ENCODE measurements at places on chromosomes 16 and 17.
A peak's percentile ranks its signal among the peaks of the same experiment; 100 is the strongest.

- peak; percentile 62 for DNase-seq
These were observed 690 bp downstream of the PITPNC1 start for GRCh38 chr17:67377488-67378453.

- DNase-seq: no peak
These were observed 24.5 kb downstream of the BEAN1 start for GRCh38 chr16:66451548-66451947.

GRCh38 chr17:72068643-72069042, 52.2 kb upstream of the SOX9 start:
- DNase-seq: no peak

- DNase-seq: no peak
These were observed 5.0 kb upstream of the TNFRSF13B start for GRCh38 chr17:16976725-16977550.

DNA sequence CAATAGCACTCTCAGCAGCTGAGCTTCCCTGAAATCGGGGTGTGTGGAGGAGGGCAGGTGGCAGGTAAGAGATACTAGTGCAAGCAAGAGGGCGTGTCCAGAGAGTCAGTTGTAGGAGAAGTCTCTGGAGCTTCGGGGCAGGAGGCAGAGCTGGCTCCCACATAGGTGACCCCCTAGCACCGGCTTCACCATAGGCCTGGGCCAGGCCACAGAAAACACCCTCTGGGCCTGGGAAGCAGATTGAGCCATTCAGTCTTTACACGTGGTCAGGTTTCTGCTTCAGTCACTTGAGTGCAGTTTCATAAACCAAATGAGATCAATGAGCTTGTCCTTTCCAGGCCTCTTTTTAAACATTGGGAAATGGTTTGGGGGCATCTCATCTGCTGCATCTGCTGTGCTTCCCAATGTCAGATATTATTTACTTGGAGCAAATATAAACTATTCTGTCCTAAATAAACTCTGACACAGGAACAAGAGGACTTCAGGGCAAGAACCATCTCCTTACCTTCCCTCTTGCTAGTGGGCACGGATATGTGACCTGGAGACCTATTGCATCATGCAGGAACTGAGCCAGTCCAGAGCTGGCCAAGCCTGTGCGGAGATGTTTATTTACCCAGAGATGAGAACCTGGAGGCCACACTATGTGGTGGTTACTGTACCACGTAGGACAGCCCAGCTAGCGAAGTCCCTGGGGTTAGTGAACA, 16.1 kb downstream of the CCR7 start:
- DNase-seq: no peak

DNA sequence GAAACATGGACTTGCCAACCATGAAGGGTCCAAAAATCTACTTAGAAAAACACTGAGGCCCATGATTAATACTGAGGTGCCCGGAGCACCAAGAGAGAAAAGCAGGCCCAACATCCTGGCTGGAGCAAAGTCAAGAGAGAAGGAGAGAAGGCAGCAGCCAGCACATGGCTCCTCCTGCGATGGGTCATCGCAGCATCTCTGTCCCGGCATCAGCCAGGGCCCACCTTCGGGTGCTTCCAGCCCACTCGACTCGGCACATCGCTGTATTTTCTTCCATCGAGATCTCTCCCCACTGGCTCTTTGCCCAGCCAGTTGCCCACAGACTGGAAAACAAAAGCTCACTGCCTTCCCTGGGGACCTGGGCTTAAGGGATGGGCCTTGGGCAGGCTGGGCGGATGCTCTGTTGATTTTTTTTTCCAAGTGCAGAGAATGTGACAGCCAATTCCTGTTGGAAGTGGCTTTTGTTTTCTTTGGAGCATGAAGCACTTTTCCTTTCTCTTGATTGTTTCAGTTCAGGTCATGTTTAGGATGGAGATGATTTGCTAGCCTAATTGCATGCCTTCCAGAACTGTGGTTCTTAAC, 58.1 kb downstream of the CYB5B start:
- DNase-seq: no peak

- no peak for DNase-seq
These were observed 25.5 kb upstream of the PMP22 start for GRCh38 chr17:15290605-15291004.

DNA sequence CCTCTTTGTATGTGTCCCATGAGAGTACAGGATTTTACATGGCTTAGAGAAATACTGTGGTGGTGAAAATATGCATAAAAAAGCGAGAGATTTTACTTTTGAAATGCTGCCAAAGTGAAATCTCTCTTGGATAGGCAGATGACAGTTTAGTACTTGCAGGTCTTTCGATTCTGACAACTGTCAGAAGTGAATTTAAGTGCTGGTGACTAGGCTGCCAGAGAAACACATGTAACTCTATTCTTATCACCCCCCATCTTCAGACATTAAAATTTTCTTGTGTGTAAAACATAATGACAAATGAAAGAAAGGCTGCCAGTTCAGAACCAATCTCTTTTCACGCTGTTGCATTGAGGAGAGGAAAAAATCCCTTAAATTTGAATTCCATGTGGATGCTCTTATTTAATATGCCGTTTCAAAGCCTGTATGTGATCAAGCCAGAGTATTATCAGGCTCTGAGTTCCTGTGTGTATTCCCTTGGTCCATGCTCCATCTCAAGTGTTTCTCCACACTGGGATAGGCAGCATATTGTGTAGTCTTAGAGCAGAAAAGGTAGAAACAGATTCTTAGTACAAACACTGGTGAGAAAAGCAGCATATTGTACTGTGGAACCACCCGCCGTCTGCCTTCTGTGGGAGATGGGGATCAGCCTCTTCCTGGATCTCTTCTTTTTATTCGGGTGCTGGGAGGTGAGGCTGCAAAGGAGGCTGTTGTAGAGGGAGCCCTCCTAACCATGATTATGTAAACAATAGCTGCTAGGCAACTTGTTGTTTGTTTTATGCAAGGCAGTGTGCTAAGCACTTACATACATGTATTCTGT, 291.3 kb downstream of the WWOX start:
- no peak for DNase-seq

DNA sequence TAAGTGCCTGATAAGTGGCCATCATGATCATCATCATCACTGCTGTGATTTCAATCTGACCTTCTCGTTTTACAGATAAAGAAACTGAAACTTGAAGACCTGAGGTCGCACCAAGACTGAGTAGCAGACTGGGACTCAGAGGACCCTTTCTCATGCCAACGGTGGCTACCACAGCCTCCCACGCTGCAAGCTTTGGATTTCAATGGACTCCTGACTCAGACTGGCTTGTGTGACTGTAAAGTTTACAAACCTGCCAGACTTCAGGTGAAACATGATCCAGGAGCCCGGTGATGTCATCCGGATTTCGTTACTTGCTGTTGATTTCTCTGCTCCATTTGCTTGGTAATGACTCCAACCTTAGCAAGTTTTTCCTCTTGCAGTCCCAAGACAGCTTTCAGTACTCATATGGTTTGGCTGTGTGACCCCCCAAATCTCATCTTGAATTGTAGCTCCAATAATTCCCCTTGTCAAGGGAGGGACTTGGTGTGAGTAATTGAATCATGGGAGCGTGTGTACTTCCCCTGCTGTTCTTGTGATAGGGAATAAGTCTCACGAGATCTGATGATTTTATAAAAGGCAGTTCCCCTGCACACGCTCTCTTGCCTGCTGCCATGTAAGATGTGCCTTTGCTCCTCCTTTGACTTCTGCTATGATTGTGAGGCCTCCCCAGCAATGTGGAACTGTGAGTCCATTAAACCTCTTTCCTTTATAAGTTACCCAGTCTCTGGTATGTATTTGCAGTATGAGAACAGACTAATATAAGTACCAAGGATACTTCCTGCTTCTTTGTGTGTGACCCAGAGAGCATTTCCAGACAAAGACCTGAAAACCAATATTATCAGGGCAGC, 26.7 kb upstream of the IRX6 start:
- DNase-seq: no peak

GRCh38 chr17:12953156-12953555, 64.7 kb downstream of the ELAC2 start:
- DNase-seq: no peak

GRCh38 chr17:22600644-22601298, 908.4 kb downstream of the KCNJ18 start:
- DNase-seq: peak; percentile 58

- no peak for DNase-seq
These were observed 4.1 kb upstream of the NHERF1 start for GRCh38 chr17:74744349-74744713.

DNA sequence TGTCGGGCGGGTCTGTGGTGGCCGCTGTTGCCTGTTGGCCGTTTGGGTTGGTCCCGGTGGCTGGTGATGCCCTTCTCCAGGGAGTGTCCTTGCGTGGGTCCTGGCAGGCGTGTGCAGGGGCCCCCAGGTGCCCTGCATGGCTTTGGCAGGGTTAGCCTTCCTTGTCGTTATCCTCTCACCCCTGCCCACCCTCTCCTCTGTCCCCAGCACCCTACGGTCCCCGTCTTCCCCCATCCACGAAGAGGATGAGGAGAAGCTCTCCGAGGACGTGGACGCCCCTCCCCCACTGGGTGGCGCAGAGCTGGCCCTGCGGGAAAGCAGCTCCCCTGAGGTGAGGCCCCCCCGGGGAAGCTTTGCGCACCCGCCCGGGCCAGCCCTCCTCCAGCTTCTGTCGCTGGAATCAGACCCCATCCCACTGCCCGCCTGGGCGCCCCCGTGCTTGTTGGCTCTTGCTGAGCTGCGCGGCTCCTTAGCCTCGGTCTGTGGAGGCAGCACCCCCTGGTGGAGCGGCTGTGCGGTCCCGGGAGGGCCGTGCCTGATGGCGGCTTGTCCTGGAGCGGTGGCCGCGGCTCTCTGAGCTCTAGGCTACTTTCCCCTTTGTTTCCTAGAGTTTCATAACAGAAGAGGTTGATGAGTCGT, 10.6 kb upstream of the NUDT16L1 start:
- no peak for DNase-seq

DNA sequence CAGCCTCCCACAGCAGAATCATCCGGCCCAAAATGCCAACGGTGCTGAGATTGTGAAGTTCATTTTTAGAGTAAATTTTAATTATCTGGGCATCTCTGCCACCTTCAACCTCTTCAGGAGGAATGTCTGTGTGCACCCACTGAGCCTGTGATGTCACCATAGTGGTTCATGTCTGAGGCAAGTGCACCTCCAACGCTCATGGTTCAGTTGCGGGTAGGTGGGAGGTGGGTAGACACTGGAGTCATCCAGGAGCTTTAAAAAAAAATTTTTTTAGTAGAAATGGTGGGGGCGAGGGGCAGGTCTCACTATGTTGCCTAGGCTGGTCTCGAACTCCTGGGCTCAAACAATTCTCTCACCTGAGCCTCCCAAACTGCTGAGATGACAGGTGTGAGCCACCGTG, 1.9 kb downstream of the FLYWCH1 start:
- DNase-seq: no peak

GRCh38 chr17:13922885-13923284, 146.4 kb upstream of the COX10 start:
- no peak for DNase-seq

DNA sequence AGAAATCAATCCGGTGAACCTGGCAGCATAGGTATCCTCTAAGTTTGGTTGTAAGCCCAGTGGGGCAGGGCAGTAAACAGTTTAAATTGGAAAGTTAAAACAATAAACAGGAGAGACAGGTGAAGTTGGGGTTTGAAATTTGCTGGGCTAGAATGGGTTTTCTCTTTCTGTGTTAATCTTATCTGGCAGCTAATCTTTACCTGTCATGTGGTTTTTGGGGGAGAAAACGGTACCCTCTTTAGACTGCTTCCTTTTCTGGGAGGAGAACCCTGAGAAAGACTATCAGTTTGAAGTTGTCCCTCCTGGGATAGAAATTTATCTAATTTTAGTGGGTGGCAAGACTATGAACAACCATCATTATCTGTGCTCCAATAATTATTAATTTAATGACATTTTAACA, 24.0 kb downstream of the CDH13 start:
- DNase-seq: no peak

GRCh38 chr17:82314012-82314726, 3.2 kb downstream of the CD7 start:
- no peak for DNase-seq

DNA sequence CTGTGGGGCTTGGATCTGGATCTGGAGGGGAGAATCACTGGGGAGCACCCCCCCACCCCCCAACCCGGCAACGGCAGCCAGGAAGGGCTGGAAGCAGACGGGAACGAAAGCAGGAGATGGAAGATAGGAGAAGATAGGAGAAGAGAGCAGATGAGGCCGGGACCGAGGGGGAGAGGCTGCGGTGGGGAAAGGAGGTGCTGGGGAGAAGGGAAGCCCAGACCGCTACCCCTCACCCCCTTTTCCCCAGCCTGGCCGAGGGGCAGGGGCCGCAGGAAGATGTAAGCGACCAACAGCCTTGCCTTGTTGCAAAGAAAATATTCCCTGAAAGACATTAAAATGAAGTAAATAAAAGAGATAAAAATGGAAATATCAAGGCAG, 26.8 kb upstream of the CBFA2T3 start:
- DNase-seq: no peak

GRCh38 chr17:82103553-82104451, 5.8 kb upstream of the FASN start:
- no peak for DNase-seq

- DNase-seq: no peak
These were observed 24.5 kb upstream of the TEKT1 start for GRCh38 chr17:6856051-6856450.

DNA sequence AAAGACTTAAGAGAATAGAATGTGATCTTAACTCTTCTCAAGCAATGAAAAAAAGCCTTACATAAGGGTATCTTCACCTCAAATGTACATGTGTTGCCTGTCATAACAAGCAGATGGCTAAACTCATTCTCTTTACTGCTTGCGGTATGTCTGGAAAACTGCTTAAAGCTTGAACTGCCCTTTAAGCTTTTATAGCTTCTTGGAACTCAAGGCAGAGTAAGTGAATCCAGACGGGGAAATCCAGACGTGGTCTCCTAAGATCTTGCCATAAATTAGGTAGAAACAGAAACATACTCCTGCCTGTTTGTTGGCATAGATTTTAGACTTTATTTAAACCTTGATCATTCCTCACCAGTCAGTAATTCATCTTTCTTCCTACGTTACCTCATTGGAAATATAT, 19.6 kb downstream of the CLUAP1 start:
- no peak for DNase-seq

- no peak for DNase-seq
These were observed 483.1 kb downstream of the CDH11 start for GRCh38 chr16:64638766-64639165.

- DNase-seq: peak; percentile 79
These were observed 1.8 kb downstream of the HSD17B1 start for GRCh38 chr17:42554250-42555121.

DNA sequence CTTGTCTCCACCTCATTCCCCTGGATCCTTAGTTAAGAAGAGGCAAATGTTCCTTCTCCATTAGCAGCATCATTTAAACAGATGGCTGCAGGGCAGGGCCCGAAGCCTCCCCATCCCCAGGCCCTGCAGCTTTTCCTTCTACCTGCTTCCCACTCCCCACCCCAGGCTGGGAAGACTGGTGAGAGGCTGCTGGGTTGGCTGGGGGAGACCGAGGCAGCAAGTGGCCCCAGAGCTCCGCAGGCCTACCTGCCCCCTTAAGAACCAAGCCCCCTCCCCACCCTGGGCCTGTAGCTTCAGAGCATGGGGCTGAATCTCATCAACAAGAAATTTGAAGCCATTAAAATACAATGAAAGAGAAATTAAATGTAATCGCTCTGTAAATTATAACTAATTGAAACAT, 22.1 kb upstream of the RPL38 start:
- DNase-seq: no peak

GRCh38 chr17:6374761-6375312, 60.1 kb downstream of the AIPL1 start:
- DNase-seq: no peak

- DNase-seq: no peak
These were observed 58.0 kb downstream of the PITPNC1 start for GRCh38 chr17:67435122-67435521.

GRCh38 chr17:18953231-18953728, 1.3 kb downstream of the SLC5A10 start:
- DNase-seq: no peak

- no peak for DNase-seq
These were observed 688.2 kb upstream of the KIF2B start for GRCh38 chr17:53134548-53134947.

Measured in NCI-H1930 (cell line).